Activated T-cell treated with anti-CD3 and anti-CD28 coated beads, Interleukin-2, amount 50 U/mL, for 72 hours (primary cell): ENCODE measurements at places on chromosomes 1 and 21. TPM values are rescaled to one million over a fixed set of nuclear protein-coding genes. Genes with fewer than 3 reads are reported as not detected.

NPR1 gene
- 0.29 TPM for total RNA-seq

TEKT2 gene
- 0.17 TPM for total RNA-seq

PLA2G2F gene
- total RNA-seq: not detected

RUNX3 gene
- total RNA-seq: 254 TPM

CSF3R gene
- total RNA-seq: 0.30 TPM

CITED4 gene
- 2.1 TPM for total RNA-seq

CA6 gene
- total RNA-seq: 2.5 TPM

FLG2 gene
- total RNA-seq: not detected

OR2L8 gene
- not detected for total RNA-seq

PYHIN1 gene
- 23.0 TPM for total RNA-seq

NBPF6 gene
- total RNA-seq: not detected

DNA sequence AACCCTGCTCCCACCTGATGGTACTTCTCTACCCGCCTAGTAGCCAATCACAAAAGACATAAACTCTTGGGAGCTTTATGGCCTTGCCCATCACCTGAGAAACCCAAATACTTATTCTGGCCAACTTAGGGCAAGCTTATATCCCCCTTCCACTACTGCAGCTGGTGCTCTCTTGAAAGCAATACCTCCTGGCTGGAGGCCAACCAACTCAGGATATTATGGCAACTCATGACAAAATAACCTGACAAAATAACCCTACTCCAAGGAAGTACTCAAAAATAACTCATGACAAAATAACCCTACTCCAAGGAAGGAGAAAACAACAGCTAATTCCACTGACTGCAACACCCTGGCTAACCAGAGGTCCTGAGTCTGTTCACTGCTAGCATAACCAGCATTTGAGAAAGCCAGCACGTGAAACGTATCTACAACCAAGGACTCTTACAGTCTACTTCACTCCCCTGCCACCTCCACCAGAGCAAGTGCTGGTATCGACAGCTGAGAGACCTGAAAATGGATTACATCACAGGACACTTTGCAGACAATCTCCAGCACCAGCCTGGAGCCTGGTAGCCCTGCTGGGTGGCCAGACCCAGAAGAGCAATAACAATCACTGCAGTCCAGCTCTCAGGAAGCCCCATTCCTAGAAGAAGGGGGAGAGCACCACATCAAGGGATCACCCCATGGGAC lies 179.9 kb downstream of the COL24A1 start:
- H3K4me3 ChIP-seq: no peak overlapping the region
- no peak for DNase-seq
- H3K27me3 ChIP-seq: no peaks in the 10 kb centered on the region
- no peaks in the 10 kb centered on the region for H3K4me1 ChIP-seq
- H3K36me3 ChIP-seq: peaks cover 2% of the 10 kb centered on the region
- H3K27ac ChIP-seq: no peak overlapping the region

DNA sequence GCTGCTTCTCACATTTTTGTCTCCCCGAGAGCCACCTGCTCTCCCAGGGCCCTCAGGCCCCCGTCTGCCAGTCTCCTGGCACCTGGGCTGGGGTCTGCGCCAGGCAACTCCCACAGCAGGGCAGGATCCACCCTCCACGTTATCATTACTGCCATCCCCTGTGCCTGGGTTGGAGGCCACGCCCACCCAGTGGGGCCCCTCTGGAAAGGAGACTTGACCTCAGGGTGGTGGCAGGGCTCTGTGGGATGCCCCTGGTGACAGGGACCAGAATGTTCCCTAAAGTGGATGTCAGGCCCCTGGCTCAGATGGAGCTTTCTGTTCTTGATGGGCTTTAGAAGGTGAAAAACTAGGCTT lies 66.6 kb downstream of the SKI start:
- no peaks in the 10 kb centered on the region for H3K27me3 ChIP-seq
- no peak for DNase-seq
- peaks cover 90% of the 10 kb centered on the region for H3K4me1 ChIP-seq

DNA sequence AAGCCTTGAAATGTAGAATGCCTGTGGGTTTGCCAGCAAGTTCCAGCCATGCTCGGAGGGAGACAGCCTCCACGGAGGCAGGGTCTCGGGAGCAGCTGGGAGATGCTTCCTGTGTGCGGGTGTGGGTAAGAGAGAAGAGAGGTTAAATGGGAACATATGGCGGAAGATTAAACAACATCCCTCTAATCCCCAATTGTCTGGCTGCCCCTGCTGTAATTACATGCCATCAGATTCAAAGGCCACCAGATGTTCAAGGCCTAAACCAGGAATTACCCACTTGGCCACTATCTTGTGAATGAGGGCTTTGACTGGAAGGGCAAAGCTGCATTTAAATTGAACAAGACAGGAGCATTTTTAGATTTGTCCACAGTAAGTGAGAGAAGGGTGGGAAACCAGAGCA lies 81.4 kb upstream of the BACE2 start:
- H3K4me3 ChIP-seq: no peak overlapping the region
- no peak for DNase-seq
- H3K36me3 ChIP-seq: no peaks in the 10 kb centered on the region
- H3K4me1 ChIP-seq: no peaks in the 10 kb centered on the region
- H3K27ac ChIP-seq: no peak overlapping the region

GRCh38 chr1:197924516-197925123 lies 7.4 kb downstream of the LHX9 start:
- H3K36me3 ChIP-seq: no peaks in the 10 kb centered on the region
- no peak for DNase-seq
- H3K27me3 ChIP-seq: peaks cover 87% of the 10 kb centered on the region
- H3K27ac ChIP-seq: no peak overlapping the region

- H3K27me3 ChIP-seq: peaks cover 12% of the 10 kb centered on the region
- DNase-seq: no peak
- H3K36me3 ChIP-seq: no peaks in the 10 kb centered on the region
- H3K4me3 ChIP-seq: no peak overlapping the region
- H3K4me1 ChIP-seq: no peaks in the 10 kb centered on the region
Observed at GRCh38 chr1:66557157-66557556, 23.2 kb downstream of the SGIP1 start.

- no peak overlapping the region for H3K4me3 ChIP-seq
- no peak for DNase-seq
- H3K4me1 ChIP-seq: no peaks in the 10 kb centered on the region
- no peaks in the 10 kb centered on the region for H3K27me3 ChIP-seq
Observed at GRCh38 chr21:42666925-42667324, 13.5 kb downstream of the PDE9A start.

DNA sequence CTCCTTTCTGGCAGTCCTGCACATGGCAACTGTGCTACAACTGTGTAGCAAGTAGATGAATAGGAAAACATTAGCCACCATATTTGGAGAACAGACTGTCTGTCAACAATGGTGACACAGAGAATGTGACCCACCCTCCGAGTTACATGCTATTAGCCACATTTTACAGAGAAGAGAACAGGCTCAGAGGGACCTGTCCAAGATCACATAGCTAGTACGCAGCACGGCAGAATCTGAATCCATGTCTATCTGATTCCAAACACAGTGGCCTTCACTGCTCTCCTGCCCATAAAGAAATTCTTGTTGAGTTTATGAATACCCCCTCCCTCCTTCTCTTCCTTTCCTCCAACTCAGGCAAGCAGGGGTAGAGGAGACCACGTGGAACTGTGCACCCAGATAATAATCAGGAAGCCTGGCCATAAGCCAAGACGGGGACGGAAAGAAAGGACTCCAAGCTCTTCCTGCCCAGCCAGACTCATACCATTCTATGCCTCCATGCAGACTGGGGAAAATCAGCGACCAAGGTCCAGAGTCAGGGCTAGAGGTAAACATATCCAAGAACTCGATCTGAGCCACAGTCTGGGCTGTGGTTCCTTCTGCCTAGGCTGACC lies 78.8 kb downstream of the TRABD2B start:
- no peak for DNase-seq
- no peaks in the 10 kb centered on the region for H3K27me3 ChIP-seq
- H3K36me3 ChIP-seq: no peaks in the 10 kb centered on the region
- H3K27ac ChIP-seq: no peak overlapping the region
- H3K4me1 ChIP-seq: no peaks in the 10 kb centered on the region
- no peak overlapping the region for H3K4me3 ChIP-seq

DNA sequence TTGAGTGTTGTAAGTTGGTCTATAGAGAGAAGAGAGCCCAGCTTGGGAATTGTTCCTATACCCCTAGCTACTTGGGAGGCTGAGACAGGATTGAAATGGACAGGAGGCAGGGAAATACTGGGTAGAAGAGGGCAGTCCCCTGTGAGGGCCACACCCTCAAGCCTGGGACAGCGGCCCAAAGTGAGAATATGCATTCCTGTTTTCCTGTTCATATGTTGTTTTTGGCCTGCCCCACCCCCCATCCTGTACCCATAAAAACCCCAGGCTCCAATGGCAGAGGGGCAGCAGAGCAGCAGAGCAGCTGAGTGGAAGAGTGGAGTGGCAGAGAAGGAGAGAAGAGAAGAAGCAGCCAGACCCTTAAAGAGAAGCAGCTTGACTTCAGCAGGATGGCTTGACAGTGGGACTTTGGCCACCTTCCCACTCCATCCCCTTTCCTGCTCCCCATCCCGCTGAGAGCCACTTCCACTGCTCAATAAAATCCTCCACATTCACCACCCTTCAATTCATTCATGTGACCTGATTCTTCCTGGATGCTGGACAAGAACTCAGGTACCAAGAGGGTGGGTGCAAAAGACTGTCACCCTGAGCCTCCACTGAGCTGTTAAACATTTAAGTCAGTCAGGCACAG lies 70.6 kb upstream of the PUM1 start:
- H3K27me3 ChIP-seq: no peaks in the 10 kb centered on the region
- no peak for DNase-seq
- H3K36me3 ChIP-seq: no peaks in the 10 kb centered on the region
- no peak overlapping the region for H3K27ac ChIP-seq

GRCh38 chr1:25145775-25146393 lies 86.4 kb downstream of the SYF2 start:
- H3K36me3 ChIP-seq: no peaks in the 10 kb centered on the region
- no peak overlapping the region for H3K27ac ChIP-seq
- H3K4me1 ChIP-seq: peaks cover 5% of the 10 kb centered on the region
- DNase-seq: no peak
- H3K27me3 ChIP-seq: peaks cover 33% of the 10 kb centered on the region

DNA sequence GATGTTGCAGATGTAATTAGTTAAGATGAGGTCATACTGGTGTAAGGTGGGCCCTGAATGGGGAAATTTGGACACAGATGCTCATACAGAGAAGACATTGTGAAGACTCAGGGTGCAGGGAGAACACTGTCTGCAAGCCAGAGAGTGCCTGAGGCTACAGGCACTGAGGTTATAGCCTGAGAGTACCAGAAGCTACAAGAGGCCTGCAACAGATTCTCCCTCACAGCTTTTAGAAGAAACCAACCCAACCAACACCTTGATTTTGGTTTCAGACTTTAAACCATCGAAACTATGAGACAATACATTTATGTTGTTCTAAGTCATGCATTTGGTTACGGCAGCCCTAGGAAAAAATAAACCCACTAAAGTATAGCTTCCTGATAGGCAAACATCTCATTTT lies 321.7 kb upstream of the USP25 start:
- no peaks in the 10 kb centered on the region for H3K27me3 ChIP-seq
- no peak for DNase-seq
- H3K36me3 ChIP-seq: peaks cover 11% of the 10 kb centered on the region
- no peak overlapping the region for H3K4me3 ChIP-seq
- no peaks in the 10 kb centered on the region for H3K4me1 ChIP-seq

DNA sequence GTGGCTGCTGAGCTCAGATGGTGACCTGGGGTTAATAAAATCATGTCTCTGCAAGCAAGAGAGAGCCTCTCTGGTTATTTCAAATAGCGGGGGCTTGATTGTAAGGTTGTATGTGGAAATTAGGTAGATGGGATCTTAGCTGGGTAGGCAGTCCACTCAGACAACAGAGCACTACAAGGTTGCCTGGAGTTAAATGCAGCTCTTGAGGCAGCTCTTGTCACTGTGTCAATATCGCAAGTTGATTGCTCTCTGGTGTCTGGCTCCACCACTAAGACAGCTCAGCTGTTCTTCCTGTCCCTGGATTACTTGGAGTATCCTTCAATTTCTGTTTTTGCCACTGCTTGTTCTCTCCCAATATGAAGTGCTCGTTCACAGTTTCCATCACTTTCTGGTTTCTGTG lies 93.8 kb downstream of the C21orf91 start:
- H3K27ac ChIP-seq: no peak overlapping the region
- no peak overlapping the region for H3K4me3 ChIP-seq
- DNase-seq: no peak
- no peaks in the 10 kb centered on the region for H3K36me3 ChIP-seq
- no peaks in the 10 kb centered on the region for H3K27me3 ChIP-seq

- no peak overlapping the region for H3K27ac ChIP-seq
- H3K4me1 ChIP-seq: peaks cover 18% of the 10 kb centered on the region
- H3K4me3 ChIP-seq: no peak overlapping the region
- no peaks in the 10 kb centered on the region for H3K27me3 ChIP-seq
- DNase-seq: no peak
Observed at GRCh38 chr1:16120407-16120806, 35.5 kb downstream of the EPHA2 start.

DNA sequence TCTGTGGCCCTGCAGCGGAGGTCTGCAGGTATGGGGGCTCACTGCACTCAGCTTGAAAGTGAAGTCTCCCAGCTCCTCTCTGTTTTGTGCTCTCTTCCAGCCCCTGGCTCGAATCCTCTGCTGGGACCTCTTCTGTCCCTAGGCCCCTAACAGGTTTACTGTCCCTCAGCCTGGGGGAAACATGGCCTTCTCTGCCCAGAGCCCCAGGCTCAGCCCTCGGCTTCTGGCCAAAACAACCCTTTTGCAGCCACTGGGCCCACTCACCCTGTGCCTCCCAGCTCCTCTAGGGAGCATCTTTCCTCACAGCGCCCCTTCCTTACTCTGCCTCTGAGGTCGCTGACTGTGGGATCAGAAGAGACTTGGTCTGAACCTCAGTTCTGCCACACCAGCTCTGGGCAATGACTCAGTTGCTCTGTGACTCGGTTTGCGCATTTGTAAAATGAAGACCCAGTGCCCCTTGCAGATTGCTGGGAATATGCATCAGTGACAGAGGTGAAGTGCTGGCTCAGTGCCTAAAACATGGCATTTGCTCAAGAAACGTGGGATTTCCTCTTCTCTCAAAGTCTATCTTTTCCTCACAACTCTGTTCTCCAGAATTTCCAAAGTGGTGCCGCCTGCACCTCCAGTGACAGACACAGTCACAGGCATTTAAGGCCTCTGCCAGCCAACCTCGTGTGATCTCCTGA lies 26.5 kb upstream of the TENT5C start:
- DNase-seq: no peak
- no peak overlapping the region for H3K4me3 ChIP-seq
- no peaks in the 10 kb centered on the region for H3K36me3 ChIP-seq
- H3K27ac ChIP-seq: no peak overlapping the region
- H3K27me3 ChIP-seq: no peaks in the 10 kb centered on the region
- H3K4me1 ChIP-seq: no peaks in the 10 kb centered on the region

DNA sequence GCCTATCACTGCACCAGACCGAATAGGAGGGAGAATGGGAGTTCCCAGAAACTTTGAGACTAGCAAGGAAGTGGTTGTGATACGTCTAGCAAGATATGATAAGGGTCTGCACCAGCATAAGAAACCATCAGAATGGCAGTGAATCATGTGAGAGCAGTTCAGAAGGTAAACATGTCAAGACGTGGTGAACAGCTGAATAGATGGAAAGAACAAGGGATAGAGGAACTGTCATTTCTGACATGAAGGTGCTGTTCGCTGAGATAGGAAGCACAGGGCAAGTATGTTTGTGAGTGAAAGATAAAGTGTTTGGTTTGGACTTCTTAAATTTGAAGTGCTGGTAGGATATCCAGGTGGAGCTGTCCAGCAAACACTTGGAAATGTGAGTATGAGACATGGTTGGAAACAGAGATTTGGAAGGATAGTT lies 1.1 kb upstream of the AGO1 start:
- peaks cover 46% of the 10 kb centered on the region for H3K4me1 ChIP-seq
- no peaks in the 10 kb centered on the region for H3K36me3 ChIP-seq
- no peak for DNase-seq

GRCh38 chr1:164608651-164609057 lies 49.7 kb downstream of the PBX1 start:
- H3K4me1 ChIP-seq: no peaks in the 10 kb centered on the region
- H3K4me3 ChIP-seq: no peak overlapping the region
- no peak for DNase-seq
